ENCODE measurements at places on chromosomes 5 and 9.

DNA sequence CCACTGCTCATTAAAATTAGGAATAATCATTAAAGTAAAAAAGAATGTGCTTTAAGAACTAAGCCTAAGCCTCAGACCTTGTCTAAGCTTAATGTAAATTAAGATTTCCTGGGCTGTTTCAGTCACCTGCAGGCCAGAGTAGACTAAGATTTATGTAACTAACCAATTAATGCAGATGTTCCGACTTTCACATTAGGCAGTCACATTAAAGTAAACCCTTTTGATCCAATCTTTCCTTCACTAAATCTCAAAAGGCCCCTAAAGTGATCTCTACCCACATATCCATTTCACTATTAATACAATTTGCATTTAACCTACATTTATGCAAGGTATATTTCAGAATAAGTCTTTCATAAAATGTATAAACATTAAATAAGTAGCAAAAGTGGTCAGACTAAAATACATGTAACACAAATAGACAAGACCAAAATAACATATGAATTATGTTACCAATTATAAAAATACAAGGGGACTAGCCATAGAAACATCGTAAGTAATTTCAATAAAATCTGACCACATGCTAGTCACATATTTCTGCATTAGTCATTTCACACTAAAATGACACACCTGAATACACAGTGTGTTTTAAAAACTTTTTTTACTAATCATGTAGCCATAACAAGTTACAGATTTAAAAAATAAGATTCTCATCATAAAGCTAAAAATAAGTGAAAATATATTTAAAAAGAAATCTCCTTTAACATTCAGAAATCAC is 7.7 kb downstream of the NR3C1 start:
- no peak for DNase-seq

DNA sequence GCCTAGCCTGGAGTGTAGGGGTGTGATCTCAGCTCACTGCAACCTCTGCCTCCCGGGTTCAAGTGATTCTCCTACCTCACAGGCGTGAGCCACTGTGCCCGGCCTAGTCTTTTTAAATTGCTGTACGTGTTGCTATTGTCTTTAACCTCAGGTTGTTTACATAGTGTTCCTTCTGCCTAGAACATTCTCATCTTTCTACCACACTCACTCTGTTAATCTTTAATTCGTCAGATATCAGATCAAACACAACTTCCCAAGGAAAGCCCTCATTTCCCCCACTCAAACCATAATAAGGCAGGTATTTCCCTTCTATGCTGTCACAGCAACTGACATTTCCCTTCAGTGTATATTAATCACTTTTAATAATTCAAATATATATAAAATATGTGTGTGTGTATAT is 1310.0 kb upstream of the C9orf72 start:
- no peak for DNase-seq

DNA sequence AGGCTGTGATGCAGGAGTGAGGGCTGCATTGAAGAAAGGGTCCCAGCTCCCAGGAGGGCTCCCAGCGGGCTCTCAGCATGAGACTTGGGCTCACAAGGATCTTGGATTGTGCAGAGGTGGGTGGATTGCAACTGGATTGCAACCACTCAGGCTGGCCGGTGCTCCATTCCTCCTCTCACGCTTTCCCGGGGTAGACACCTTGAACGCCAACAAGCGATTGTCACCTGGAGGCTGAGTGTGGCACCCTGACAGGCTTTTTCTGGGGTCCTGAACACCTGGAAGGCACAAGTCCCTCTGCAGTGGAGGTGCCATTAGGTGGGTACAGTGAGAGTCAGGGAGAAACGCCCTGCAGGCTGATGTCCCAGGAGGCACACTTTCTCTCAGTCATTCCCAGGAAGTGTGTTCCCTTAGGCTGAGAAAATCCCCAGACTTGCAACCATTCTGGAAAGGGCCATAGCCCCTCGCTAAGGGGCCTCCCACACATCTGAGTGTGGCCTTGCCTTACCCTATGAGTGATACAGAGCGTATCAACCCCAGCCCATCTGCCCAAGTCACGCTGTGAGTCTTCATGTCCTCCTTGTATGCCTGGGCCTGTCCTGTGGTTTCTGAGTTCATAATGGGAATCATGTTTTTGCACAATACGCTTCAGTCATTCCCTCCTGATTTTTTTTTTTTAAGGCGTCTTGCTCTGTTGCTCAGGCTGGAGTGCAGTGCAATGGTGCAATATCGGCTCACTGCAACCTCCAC is 488.1 kb downstream of the IRX1 start:
- DNase-seq: no peak

DNA sequence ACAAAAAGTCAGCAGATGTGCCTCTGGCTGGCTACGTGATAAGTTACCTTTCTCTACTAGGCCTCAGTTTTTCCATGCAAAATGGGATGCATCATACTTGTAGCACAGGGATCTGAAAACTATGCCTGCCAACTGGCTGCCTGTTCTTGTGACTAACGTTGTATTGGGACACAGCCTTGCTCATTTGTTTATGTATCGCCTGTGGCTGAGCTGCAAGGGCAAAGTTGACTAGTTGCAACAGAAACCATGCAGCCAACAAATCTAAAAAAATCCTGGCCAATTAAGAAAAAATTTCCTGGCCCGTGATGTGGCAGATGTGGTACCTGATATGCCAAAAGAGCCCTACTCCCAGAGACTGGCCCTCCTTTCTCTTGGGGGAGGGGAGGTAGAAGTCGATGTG is 131.3 kb downstream of the SEC61B start:
- DNase-seq: no peak
